ENCODE measurements at places on chromosomes 1 and 21. TPM values are rescaled to one million over a fixed set of nuclear protein-coding genes. Genes with fewer than 3 reads are reported as not detected.

DNA sequence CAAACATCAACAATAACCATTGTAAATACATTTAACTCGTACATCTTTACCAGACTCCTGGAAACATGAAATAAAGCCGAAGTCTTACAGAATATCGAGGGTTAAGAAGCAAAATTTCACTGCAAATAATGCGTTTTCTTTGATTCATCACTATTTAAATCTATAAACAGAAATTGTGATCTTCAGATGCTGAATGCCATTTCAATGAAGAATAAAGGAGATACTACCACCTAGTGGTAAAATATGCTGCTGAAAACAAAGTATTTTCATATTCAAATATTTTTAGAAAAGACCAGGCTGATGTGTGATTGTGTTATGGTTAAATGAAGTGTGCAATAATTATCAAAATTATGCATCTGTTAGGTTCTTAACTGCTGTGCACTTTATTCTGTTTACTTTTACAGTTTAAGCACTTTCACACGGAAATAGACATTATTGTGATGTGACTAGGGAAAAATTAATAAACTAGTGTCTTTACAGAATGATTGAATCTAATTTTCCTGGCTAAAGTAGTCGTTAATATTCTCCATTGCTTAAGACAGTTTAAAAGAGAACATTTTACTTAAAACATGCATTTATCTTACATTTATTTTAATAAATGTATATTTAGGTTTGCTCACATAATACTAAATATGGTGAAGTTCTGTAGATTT lies 1093.1 kb downstream of the MRPL39 start:
- no peaks in the 10 kb centered on the region for H3K4me1 ChIP-seq
- no peak overlapping the region for H3K27ac ChIP-seq
- H3K4me3 ChIP-seq, result no peak overlapping the region
- no peaks in the 10 kb centered on the region for H3K36me3 ChIP-seq
- DNase-seq, result no peak

- H3K4me1 ChIP-seq, result no peaks in the 10 kb centered on the region
- no peak for DNase-seq
- no peaks in the 10 kb centered on the region for H3K36me3 ChIP-seq
- H3K27ac ChIP-seq, result no peak overlapping the region
- H3K27me3 ChIP-seq, result no peaks in the 10 kb centered on the region
- H3K4me3 ChIP-seq, result no peak overlapping the region
Observed at GRCh38 chr1:228860911-228861831, 125.9 kb downstream of the RHOU start.

DNA sequence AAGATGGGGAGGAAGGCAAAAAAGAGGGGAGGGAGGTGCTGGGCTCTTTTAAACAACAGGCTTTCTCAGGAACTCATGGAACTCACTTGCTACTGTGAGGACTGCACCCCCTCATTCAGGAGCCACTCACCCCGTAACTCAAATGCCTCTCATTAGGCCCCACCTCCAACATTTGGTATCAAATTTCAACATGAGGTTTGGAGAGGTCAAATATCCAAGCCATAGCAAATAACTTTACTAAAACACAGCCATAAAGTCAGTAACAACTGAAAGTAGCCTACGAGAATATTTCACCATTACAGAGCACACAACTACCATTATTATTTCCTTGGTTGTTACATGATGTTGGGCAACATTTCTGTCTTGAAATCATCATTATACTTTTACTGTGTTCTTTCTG lies 13.1 kb upstream of the DMRTB1 start:
- no peak overlapping the region for H3K27ac ChIP-seq
- H3K27me3 ChIP-seq, result peaks cover 14% of the 10 kb centered on the region
- no peak overlapping the region for H3K4me3 ChIP-seq
- DNase-seq, result no peak

The AADACL3 gene
- total RNA-seq, result not detected

The CELA3B gene
- total RNA-seq, result not detected

The SPRR1A gene
- not detected for total RNA-seq
